ENCODE measurements at places on chromosomes 12 and 14.

GRCh38 chr14:59377491-59377890 is 87.7 kb downstream of the GPR135 start:
- no peaks in the 10 kb centered on the region for H3K4me1 ChIP-seq
- no peak overlapping the region for H3K27ac ChIP-seq
- no peak overlapping the region for H3K4me3 ChIP-seq
- no peaks in the 10 kb centered on the region for H3K27me3 ChIP-seq
- H3K36me3 ChIP-seq = no peaks in the 10 kb centered on the region

DNA sequence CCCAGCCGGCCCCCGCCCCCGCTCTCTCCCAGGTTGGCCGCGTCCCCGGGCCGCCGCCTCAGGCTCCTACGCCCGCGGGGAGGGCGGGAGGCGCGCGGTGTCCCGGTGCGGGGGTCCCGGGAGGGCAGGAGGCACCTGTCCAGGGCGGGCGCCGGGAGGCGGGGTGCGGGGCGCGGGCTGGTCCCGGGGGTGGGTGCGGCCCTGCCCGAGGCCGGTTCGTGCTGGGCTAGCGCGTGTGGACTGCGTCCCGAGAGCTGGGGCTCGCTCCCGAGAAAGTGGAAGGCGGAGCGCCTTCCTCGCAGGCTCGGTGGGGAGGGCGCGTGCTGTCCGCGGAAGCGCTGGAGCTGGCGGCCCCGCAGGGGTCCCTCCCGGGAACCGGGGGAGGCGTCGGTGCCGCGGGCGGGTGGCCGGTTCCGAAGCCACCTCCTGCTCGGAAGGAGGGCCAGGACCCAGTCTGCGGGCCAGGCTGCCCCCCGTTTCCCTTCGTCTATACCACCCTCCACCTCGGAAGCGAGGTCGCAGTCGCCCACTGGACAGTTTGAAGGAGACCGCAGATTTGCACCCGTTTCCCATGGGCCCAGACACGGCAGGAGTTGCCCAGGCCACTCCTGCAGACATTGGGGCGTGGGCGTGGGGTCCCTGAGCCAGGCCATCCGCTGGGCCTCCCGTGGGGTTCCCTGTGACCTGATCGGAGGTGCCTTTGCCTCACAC is 636 bp downstream of the ZFYVE21 start:
- peak overlapping the region; percentile 86 for H3K27ac ChIP-seq
- peak overlapping the region; percentile 77 for H3K4me3 ChIP-seq
- DNase-seq = no peak

DNA sequence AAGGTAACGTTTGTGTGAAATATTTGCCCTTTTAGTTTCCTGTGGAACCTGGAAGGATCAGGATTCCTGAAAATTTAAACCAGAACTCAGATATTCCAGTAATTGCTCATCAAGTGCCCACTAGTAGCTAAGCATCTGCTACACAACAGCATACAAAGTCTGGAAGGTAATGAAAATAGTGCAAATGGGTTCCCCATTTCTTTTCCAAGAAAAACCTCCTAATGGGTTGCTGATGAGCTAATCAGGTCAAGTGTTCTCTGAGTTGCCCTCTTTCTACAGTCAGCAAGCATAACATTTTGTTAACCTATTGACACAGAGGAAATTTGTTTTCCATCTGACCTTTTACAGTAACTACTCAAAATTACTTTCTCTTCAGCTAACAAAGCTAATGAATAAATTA is 83.6 kb upstream of the PMCH start:
- H3K36me3 ChIP-seq = no peaks in the 10 kb centered on the region
- no peaks in the 10 kb centered on the region for H3K27me3 ChIP-seq
- no peak for DNase-seq
- no peak overlapping the region for H3K4me3 ChIP-seq
- H3K4me1 ChIP-seq = no peaks in the 10 kb centered on the region
- H3K27ac ChIP-seq = no peak overlapping the region

DNA sequence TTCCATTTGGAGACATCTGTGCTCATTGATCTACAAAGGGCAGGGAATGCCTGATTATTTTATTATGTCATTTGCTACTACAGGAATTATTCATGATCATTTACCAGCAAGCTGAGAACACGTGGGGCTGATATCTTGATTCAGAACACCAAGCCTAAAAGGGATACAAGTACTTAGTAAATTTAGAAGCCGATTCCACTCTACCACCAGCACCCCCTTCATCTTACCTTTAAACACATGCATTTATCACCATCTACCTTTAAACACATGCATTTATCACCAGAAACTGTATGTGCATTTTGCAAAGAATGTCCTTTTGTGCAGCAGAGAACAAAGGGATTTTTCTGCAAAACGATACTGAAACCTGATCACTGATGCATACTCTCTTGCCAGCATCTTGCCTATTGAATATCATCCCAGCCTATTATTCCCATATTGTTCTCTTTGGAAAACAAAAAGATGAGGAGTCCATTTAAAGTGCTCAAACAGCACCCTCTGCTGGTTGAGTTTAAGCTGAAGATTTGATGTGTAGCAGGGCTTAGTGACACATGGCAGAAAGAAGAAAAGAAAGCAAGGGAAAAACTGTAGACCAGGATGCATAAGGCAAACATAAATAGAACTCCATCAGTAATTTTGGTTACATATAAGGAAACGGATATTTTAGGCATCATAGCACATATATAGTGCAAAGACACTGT is 132.6 kb upstream of the PLEKHG7 start:
- DNase-seq = no peak
- no peak overlapping the region for H3K4me3 ChIP-seq
- H3K27ac ChIP-seq = no peak overlapping the region
- no peaks in the 10 kb centered on the region for H3K36me3 ChIP-seq
